ENCODE measurements at places on chromosomes 7 and 10.

GRCh38 chr7:121344093-121344492, 15.3 kb downstream of the WNT16 start:
- DNase-seq: no peak

- no peak for DNase-seq
These were observed 125.6 kb downstream of the VIPR2 start for GRCh38 chr7:159019111-159019510.

DNA sequence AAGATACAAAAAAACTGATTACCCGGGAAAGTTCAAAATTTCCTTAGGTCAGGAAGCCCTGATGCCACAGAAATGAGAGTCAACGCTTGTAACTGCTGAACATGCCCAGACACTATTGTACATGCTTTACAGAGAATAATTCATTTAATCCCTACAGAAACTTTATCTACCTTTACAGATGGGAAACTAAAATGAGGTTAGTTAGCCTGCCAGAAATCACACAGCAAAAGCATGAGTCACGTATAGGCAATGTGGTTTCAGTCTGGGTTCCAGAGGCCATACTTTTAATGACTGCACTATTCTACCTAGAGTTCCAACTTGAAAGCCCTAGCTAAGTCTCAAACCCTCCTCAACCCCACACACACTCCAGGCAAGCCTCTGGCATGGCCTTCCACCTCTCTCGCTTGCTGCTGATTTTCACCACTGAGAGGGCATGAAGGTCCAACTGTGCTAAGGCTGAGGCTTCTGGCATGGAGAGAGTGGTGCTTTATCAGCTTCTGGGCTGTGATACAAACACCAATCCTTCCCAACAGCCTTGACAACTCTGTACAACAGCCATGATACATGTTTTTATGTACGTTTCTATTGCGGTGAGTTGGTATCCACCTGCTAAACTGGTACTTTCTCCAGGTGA, 1011.2 kb upstream of the GHITM start:
- DNase-seq: no peak

GRCh38 chr7:28355635-28356319, 56.5 kb upstream of the CREB5 start:
- no peak for DNase-seq

GRCh38 chr10:103669243-103669929, 175.9 kb downstream of the NEURL1 start:
- no peak for DNase-seq

- no peak for DNase-seq
These were observed 2.7 kb downstream of the NOS3 start for GRCh38 chr7:150993511-150993910.

DNA sequence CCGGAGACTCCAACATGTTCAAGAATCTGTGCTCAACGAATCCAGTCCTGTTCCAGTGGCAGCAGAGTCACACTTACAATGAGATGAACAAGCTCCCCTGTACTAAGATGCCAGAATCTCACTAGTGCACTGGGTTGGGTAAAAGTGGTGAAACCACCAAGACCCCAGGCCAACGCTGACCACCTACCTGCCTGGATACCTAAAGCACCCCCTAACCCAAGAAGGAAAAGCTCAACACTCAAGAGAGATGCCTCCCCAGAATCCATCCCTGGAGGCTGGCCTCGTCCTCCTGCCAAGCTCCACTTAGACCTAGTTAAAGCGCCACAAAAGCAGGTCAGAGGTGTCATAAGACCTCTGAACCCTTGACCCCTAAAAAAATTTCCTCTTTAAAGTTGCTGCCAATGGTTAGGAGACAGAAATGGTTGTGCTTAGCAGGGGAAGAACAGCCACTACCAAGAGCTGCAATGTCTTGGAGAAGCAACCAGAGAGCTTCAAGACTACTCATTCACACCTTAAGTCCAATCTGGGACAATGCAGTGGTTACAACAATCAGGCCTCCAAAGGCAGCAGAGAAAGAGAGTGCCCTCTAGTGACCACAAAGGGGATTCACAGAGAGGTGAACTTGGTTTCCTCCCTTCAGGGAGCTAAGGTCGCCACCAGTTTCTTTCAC, 94.6 kb upstream of the MACROH2A2 start:
- no peak for DNase-seq

GRCh38 chr7:1707756-1708595, 37.9 kb downstream of the ELFN1 start:
- DNase-seq: no peak

DNA sequence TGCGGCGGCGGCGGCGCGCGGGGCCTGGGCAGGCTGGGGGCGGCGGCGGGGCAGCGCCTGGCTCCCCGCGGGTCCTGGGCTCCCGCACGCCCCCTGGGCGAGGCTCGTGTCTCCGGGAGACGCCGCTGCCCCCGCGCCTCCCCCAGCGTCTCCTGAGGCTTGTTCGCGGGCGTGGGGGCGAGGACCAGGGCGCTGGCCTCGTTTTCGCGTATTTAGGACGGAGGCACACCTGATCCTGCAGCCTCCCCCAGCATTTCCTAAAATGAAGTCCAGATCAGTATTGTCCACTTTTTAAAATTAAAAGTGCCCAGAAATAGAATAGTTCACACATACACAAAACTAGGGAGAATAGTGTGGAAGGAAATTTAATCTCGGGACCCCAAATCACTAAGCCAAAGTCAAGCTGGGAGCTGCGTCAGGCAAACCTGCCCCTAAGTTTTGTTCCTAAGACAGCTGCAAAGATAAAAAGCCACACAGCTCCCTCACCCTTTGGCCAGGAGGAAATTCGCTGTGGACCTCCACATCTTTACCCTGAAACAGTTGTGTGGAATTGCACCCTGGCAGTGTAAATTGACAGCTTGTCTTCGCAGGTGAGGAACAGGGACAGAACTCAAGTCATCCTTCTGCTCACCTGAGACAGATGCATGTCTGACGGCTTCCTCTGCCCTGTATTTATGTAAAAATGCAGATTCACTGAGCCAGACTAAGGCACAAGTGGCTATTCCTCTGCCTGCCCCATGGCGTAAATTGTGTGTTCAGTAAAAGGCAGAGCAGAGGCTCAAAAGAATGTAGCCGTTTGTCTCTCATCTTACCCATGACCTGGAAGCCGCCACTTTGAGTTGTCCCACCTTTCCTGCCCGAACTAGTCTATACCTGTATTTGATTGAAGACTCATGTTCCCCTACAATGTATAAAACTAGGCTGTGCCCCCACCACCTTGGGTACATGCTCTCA, 740 bp downstream of the GALNT11 start:
- peak; percentile 6 for DNase-seq

GRCh38 chr10:125707541-125708468, 11.7 kb upstream of the EDRF1 start:
- no peak for DNase-seq

DNA sequence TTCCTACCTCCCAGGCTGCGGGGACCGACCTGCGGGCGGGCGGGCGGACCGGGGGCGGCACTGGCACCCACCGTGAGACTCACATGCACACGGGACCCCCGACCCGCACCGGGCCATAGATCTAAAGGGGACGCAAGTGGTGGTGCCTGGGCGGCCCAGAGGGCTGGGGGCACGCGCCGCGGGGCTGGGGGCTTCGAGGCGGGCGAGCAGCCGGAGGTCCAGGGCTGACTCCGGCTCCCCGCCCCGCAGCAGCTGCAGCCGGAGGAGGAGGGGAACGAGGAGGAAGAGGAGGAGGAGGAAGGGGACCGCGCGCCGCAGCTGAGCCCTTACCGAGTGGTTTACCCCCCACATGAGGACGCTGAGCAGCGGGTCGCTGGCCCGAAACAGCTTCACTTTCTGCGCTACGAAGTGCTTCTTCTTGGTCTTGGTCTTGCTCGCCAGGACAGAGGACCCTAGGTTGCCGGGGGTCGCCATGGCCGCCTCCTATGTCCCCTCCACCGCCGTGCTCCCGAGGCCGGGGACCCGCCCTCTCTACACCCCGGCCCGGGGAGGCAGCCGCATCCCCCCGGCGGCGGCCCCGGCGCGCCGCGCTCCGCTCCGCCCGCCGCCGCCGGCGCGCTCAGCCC, 412 bp downstream of the PIP4K2A start:
- peak; percentile 33 for DNase-seq

DNA sequence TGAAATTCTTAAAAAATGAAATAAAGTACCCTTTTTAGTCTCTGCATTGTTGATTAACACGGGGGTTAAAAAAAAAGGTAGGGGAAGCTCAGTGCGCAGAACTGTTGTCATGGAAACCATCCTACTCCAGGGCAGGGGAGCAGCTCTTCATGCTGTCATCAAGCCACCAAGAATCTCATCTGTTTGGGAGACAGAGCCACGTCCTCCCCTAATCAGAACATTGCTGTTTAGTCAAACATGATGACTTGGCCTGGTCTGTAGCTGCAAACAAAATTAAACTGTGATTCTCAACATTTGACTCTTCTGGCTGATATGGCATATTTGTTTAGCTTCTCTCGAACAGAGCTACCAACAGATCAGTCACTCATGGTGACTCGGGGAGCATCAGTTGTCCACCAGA, 254.4 kb upstream of the KLF14 start:
- DNase-seq: no peak

GRCh38 chr7:71560354-71560995, 428.5 kb downstream of the GALNT17 start:
- no peak for DNase-seq

- DNase-seq: no peak
These were observed 45.7 kb downstream of the BPGM start for GRCh38 chr7:134692344-134692705.

GRCh38 chr7:16170671-16171070, 250.7 kb downstream of the CRPPA start:
- no peak for DNase-seq

DNA sequence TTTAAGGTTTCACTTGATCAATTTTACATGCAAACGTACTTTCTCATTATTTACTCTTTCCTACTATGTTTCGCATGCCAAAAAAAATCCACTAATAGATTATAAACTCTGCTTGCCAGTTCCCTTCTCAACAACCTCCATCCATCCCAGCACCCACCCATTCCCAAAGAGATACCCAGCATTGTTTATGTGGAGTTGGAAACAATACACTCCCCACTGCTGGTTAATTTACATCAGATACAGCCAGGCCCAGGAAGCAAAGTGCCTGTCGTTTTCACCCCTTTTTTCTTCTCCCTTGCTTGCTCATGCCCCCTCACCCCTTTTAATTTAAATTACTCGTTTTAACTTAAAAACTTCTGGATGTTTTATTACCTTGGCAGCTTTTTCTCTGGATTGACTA, 59.9 kb downstream of the HIBADH start:
- no peak for DNase-seq

- no peak for DNase-seq
These were observed 111.7 kb upstream of the STEAP1B start for GRCh38 chr7:22611758-22612079.

DNA sequence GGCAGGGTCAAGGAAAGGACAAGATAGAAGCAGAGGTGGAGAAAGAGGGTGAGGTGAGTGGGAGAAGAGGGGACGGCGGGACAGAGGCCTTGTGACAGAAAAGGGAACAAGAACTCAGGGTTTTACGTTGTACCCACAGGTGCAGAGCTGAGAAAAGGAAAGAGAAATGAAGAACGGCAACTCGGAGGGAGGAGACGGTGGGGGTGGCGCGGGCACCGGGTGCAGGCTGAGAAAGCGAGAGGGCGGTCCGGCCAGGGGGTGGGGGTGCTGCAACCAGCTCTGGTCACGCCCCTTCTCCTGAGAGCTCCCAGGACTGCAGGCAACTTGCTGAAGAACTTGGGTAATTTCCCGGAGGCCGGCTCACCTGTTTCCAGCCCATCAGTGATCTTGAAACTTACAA, 65.3 kb downstream of the CARD11 start:
- DNase-seq: peak; percentile 79

DNA sequence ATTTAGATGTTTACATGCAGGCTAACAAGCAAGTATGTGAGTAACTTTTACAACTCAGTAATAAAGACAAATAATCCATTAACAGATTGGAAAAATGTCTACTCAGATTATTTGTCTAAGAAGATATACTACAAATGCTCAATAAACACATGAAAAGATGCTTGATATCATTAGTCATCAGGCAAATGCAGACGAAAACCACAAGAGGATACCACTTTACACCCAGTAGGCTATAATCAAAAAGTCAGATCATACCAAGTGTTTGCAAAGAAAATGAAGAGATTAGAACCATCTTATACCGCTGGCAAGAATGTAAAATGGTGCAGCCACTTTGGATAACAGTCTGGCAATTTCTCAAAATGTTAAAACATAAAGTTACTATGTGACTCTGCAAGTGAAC, 84.1 kb downstream of the MALSU1 start:
- no peak for DNase-seq

- peak; percentile 69 for DNase-seq
These were observed 22.7 kb downstream of the AP5Z1 start for GRCh38 chr7:4797858-4798705.

GRCh38 chr7:136015638-136016037, 38.5 kb upstream of the MTPN start:
- DNase-seq: no peak
